Cardiac ventricle fibroblast (primary cell): ENCODE measurements at places on chromosomes 1 and 21. TPM values are rescaled to one million over a fixed set of nuclear protein-coding genes. Genes with fewer than 3 reads are reported as not detected.

Gene FMO5
- 0.93 and 1.8 TPM in 2 replicates for total RNA-seq

Gene FAM151A
- not detected in 2 replicates for total RNA-seq

Gene TLCD4
- total RNA-seq = 0.75 and 0.78 TPM in 2 replicates

Gene RYR2
- 0.25 and 2.3 TPM in 2 replicates for total RNA-seq

Gene OR14K1
- not detected in 2 replicates for total RNA-seq

Gene TRIM63
- not detected in 2 replicates for total RNA-seq

Gene NHLH1
- total RNA-seq = not detected in 2 replicates

Gene CBS
- 17.2 and 22.6 TPM in 2 replicates for total RNA-seq
